Activated CD4-positive, alpha-beta T cell treated with anti-CD3 and anti-CD28 coated beads for 36 hours (primary cell): ENCODE measurements at places on chromosomes 12 and 14.

DNA sequence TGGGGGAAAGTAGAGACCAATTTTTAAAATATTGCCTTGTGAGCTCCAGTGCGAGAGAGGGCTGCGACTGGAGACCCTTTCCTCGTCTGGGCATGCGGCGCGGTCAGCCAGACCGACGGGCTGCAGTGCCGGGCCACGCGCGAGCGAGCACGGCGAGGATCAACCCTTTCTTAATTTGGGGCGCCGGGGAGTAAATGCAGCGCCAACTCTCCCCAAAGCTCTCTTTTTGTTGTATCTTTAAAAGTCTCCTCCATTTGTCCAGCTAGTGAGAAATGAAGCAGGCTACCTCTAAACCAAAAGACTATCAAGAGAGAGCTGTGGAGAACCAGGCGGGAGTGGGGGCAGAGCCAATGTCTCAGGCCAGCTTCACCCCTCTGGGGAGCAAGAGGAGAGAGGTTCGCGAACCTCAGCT is 1.4 kb downstream of the SIX1 start:
- no peaks in the 10 kb centered on the region for H3K36me3 ChIP-seq
- DNase-seq: no peak
- peaks cover 84% of the 10 kb centered on the region for H3K27me3 ChIP-seq
- no peak overlapping the region for H3K27ac ChIP-seq
- H3K4me1 ChIP-seq: peaks cover 43% of the 10 kb centered on the region

DNA sequence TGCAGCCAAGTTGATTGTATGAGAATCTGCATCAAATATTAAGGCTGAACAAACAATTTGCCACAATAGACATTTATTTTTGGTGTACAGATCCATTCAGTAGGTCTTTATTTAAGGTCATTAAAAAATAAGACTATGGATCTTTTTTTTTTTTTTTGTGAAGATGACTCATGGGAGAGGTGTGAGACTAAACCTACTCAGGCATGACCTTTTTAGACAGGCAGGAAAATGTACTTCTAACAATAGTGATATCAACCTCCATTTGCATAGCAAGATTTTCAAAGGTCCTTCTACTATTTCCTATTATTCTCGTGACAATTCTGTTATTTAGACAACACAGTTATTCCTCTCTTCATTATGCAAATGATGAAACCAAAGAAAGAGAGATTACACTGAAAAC is 39.9 kb upstream of the PTPRR start:
- no peak overlapping the region for H3K4me3 ChIP-seq
- H3K27ac ChIP-seq: no peak overlapping the region
- no peaks in the 10 kb centered on the region for H3K4me1 ChIP-seq
- H3K27me3 ChIP-seq: no peaks in the 10 kb centered on the region

- H3K4me1 ChIP-seq: peaks cover 10% of the 10 kb centered on the region
- no peak for DNase-seq
- no peak overlapping the region for H3K27ac ChIP-seq
Observed at GRCh38 chr12:93580682-93581081, 8.2 kb downstream of the SOCS2 start.

DNA sequence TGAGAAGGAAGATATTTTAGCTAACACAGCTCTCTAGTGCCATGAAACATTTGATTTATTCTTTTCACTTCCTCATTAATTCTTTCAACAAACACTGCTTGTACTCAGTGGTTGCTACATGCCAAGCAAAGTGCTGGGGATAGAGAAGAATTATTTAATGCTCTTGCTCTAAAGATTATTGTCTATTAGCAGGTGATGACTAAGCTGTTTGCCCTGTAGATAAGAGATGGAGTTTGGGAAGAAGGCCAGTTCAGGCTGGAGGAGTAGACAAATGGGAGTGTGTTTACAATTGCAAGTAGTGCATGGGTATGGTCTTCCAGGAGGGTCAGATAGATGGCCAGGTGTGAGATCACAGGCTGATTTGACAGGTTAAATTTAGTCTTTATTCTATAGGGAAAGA is 99.8 kb upstream of the SEL1L start:
- peaks cover 5% of the 10 kb centered on the region for H3K27me3 ChIP-seq
- no peak overlapping the region for H3K27ac ChIP-seq
- H3K4me1 ChIP-seq: no peaks in the 10 kb centered on the region
- no peak overlapping the region for H3K4me3 ChIP-seq
- DNase-seq: no peak

DNA sequence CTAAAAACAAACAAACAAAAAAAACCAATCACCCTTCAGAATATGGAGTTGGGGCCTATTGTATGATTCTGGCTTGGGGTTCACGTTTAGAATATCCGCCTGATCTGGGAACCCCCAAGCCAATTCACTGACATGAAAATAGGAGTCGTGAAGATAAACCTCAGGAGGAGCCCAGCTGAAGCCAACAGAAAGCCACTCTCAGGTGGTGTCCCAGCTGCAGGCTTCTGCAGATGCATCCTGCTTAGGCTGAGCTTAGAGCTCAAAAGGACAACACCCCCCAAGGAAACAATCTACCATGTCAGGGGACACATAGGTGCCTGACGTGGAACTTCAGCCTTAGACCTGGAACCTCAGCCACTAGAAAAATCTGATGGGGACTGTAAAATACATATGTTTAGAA is 51.9 kb downstream of the SYNE3 start:
- H3K27me3 ChIP-seq: no peaks in the 10 kb centered on the region
- no peak for DNase-seq
- H3K4me3 ChIP-seq: no peak overlapping the region
- H3K36me3 ChIP-seq: peaks cover 43% of the 10 kb centered on the region
- peaks cover 69% of the 10 kb centered on the region for H3K4me1 ChIP-seq
- H3K27ac ChIP-seq: peak overlapping the region; percentile 72

GRCh38 chr12:15931590-15932053 is 20.5 kb downstream of the DERA start:
- no peak overlapping the region for H3K27ac ChIP-seq
- DNase-seq: no peak
- no peaks in the 10 kb centered on the region for H3K27me3 ChIP-seq

DNA sequence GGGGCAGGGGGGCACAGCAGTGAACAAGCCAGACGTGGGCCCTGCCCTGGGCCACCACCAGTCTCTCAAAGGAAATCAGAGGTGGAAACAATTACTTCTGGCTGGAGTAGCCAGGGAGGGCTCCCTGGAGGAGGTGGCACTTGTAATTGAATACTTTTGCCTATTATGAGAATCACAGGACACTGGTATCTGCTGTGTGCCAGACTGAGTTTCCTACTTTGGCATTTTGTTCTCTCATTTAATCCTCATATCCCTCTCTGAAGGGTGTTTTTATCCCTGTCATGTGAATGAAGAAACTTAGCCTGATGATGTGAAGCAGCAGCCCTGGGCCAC is 7.2 kb downstream of the FAM222A start:
- no peak for DNase-seq
- H3K27me3 ChIP-seq: peaks cover 10% of the 10 kb centered on the region
- no peak overlapping the region for H3K4me3 ChIP-seq
- H3K27ac ChIP-seq: no peak overlapping the region
- H3K36me3 ChIP-seq: no peaks in the 10 kb centered on the region
- H3K4me1 ChIP-seq: no peaks in the 10 kb centered on the region

DNA sequence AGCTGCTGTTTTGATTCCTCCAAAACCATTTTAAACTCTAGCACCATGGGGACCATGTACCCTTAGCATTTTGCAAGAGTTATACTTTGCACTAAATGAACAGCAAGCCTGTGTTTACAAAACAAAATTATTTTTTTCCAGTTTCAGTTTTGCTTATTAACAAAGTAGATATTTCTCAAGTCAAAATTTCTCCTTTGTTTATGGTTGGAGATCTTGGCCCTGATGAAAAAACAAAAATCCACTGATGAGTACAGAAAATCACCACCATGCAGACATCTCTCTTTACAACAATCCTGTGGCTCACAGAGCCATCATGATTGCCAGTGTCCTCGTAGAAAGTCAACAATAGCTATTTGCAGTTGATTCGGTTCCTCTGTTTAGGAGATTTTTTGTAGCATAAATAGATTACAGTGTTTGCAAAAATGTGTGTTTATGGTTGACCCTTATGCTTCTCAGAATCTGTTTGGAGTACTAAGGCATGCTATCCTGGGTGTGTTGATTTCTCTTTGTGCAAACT is 201.1 kb upstream of the NUDT4 start:
- H3K4me3 ChIP-seq: no peak overlapping the region
- no peaks in the 10 kb centered on the region for H3K4me1 ChIP-seq
- no peaks in the 10 kb centered on the region for H3K36me3 ChIP-seq
- no peak for DNase-seq
- H3K27ac ChIP-seq: no peak overlapping the region

- no peaks in the 10 kb centered on the region for H3K36me3 ChIP-seq
- no peak overlapping the region for H3K27ac ChIP-seq
- no peak for DNase-seq
- H3K4me1 ChIP-seq: no peaks in the 10 kb centered on the region
- H3K27me3 ChIP-seq: peaks cover 3% of the 10 kb centered on the region
Observed at GRCh38 chr14:23816371-23816770, 137.2 kb upstream of the DHRS4 start.

GRCh38 chr14:93462479-93462878 is 31.7 kb downstream of the UNC79 start:
- no peak overlapping the region for H3K4me3 ChIP-seq
- no peaks in the 10 kb centered on the region for H3K4me1 ChIP-seq
- H3K27me3 ChIP-seq: peaks cover 8% of the 10 kb centered on the region
- H3K36me3 ChIP-seq: no peaks in the 10 kb centered on the region
- H3K27ac ChIP-seq: no peak overlapping the region

- DNase-seq: no peak
- H3K4me1 ChIP-seq: peaks cover 3% of the 10 kb centered on the region
- peaks cover 2% of the 10 kb centered on the region for H3K36me3 ChIP-seq
- no peak overlapping the region for H3K27ac ChIP-seq
- peaks cover 16% of the 10 kb centered on the region for H3K27me3 ChIP-seq
Observed at GRCh38 chr14:95185033-95185766, 27.9 kb upstream of the DICER1 start.

DNA sequence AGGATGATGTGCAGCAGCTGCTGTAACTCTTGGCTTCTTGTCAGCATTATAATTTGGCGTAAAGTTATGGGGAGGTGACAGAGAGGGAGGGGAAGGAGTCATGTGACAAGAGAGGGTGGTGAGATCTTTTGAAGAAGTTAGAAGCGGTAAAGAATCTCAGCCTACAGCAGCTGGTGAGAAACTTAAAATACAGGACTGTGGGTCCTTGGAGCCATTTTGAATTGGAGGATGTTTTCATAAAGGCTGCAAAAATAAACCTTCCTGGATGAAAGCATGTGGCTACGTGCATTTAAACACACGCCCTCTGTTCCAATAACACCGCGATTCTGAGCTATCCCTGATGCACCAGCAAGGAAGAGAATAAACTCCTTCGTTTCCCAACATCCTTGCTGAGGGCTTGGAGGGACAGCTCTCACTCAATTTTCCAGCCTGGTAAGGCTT is 133.7 kb downstream of the TMEM30B start:
- H3K27me3 ChIP-seq: peaks cover 16% of the 10 kb centered on the region
- no peaks in the 10 kb centered on the region for H3K36me3 ChIP-seq
- no peak for DNase-seq
- H3K4me1 ChIP-seq: no peaks in the 10 kb centered on the region

DNA sequence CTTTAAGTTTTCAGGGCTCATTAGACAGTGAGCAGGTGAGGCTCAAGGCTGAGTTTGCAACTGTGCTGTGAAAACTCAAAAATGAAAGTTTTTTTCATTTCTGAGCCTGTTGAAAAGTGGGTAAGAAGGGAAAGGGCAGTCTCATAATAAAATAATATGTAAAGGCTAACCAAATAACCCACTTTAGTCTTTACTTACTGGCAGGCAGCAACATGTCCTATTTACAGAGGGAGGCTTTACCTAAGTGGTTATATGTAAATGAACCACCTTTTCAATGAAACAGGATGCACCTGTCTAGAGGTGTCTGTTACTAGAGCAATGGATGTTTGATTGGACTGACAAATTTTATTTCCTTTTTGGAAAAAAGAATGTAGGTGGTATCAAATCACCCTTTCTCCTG is 158.0 kb downstream of the ETV6 start:
- peaks cover 55% of the 10 kb centered on the region for H3K4me1 ChIP-seq
- H3K27ac ChIP-seq: no peak overlapping the region
- peaks cover 31% of the 10 kb centered on the region for H3K36me3 ChIP-seq
- H3K4me3 ChIP-seq: no peak overlapping the region
- no peak for DNase-seq

- no peak overlapping the region for H3K4me3 ChIP-seq
- peaks cover 2% of the 10 kb centered on the region for H3K27me3 ChIP-seq
- no peaks in the 10 kb centered on the region for H3K36me3 ChIP-seq
- H3K27ac ChIP-seq: no peak overlapping the region
- H3K4me1 ChIP-seq: no peaks in the 10 kb centered on the region
Observed at GRCh38 chr12:111085096-111085495, 164.7 kb upstream of the MYL2 start.

DNA sequence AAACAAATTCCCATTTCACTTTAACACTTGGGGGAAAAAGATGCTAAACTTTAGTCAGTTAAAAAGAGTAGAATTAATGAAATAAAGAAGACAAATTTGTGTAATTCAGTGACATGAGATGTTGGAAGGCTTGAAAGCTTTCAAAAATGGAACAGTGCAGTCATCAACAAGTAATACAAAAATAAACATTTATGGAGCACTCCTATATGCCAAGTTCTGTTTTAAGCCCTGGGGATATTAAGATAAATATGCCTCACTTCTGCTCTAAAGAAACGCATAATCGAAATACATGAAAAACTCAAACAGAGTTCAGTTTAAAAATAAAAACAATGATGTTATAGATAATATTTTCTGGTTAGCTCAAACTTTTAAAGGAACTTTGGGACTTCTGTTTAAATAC is 93.0 kb downstream of the KCNH5 start:
- H3K4me1 ChIP-seq: no peaks in the 10 kb centered on the region
- H3K36me3 ChIP-seq: no peaks in the 10 kb centered on the region
- H3K4me3 ChIP-seq: no peak overlapping the region

DNA sequence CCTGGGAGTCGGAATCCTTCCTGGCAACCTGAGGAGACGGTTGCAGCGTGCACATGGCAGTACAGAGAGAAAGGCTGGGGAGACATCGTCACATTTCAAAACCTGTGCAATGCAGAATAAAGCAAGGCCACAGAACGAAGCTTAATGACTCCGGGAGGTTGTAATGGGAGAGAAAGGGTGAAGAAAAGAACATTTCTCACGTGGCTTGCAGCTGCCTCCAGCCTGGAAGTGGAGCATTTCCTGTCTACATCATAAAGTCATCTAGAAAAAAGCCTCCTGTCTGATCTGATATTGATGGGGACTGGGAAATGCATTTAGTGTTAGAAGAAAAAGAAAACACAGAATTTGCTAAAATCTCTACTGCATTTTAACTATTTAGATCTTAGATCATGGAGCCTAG is 209.3 kb downstream of the TMEM132C start:
- H3K36me3 ChIP-seq: no peaks in the 10 kb centered on the region
- no peaks in the 10 kb centered on the region for H3K4me1 ChIP-seq
- H3K4me3 ChIP-seq: no peak overlapping the region

DNA sequence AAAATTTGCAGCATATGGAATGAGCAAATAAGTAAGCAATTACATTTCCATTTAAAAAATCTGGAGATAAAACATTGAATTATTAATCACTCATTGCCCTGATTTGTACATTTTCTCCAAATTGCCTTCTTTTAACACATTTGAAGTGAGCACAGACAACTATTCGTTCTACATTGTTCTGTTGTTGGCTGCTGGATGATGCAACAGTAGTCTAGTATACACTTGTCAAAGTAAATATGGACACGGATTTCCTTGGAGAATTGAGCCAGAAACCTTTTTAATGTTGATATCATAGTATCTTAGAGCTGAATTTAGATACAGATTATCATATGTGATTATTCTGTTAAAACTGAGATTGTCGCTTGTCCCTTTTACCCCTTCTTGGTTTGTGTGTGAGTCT is 188.2 kb downstream of the FUT8 start:
- DNase-seq: no peak
- peaks cover 2% of the 10 kb centered on the region for H3K36me3 ChIP-seq
- H3K27me3 ChIP-seq: no peaks in the 10 kb centered on the region
- H3K4me1 ChIP-seq: peaks cover 3% of the 10 kb centered on the region
- H3K27ac ChIP-seq: no peak overlapping the region
